ENCODE measurements at places on chromosomes 1 and 21. TPM values are rescaled to one million over a fixed set of nuclear protein-coding genes. Genes with fewer than 3 reads are reported as not detected.

DNA sequence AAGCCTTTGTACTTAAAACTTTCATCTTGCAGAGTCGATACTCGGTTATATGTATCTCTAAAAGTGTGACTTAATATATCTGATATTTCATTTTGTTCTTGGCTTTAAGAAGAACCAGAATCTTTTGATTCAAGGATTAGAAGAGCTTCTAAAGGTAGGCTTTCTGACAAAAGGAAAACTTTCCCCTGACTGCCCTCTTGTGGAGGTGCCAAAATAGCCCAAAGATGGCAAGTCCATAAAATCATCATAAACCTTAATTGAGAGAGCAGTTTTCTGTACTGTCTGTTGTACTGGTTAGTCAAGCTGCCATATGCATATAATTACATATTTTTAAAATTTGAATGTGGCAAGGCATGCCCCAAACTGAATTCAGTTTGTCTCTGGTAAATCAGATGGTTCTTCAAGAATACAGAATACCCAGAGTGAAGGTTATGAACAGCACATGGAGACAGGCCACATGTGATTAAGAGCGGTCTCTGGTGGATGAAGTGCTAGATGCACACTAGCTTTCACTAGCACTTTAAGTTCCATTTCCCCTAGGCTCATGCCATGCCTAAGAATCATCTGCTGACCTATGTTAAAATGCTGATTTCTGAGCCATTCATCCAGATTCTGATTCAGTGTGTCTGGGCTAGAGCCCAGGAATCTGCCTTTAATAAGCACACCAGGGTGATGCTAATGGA, 27.7 kb upstream of the ELAVL4 start:
- H3K27me3 ChIP-seq, result no peaks in the 10 kb centered on the region
- H3K4me1 ChIP-seq, result no peaks in the 10 kb centered on the region
- no peak for DNase-seq
- H3K27ac ChIP-seq, result no peak overlapping the region
- H3K36me3 ChIP-seq, result no peaks in the 10 kb centered on the region

DNA sequence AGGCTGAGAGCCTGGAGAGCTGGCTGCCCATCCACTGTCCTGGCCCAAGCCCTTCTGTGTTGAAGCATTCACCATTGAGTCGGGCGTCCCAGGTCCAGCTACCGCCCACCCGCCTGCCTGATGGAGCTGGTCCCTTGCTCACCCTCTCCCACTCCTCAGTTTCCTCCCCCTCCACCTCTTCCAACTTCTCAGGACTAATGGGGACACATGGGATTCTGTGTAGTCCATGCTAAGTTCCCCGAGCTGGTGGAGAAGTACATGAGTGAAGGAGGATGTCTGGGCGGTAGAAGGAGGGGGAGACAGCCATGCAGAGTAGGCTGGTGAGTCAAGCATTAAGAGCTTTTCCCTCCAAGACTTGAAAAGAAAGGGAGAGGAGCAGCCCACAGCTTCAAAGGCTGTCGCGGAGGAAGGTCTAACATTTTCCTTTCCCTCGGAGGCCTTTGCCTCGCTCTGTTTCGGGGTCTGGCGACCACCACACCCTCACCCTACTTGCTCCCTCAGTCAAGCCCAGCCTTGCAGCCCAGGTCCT, 561 bp downstream of the SLC26A9 start:
- H3K4me1 ChIP-seq, result no peaks in the 10 kb centered on the region
- no peaks in the 10 kb centered on the region for H3K36me3 ChIP-seq

GRCh38 chr1:11918799-11919519, 7.3 kb downstream of the KIAA2013 start:
- no peak for DNase-seq
- H3K27ac ChIP-seq, result no peak overlapping the region
- no peaks in the 10 kb centered on the region for H3K27me3 ChIP-seq
- no peak overlapping the region for H3K4me3 ChIP-seq
- H3K4me1 ChIP-seq, result peaks cover 16% of the 10 kb centered on the region

GRCh38 chr1:172630056-172630818, 28.7 kb upstream of the FASLG start:
- H3K27ac ChIP-seq, result peak overlapping the region; percentile 43
- peaks cover 13% of the 10 kb centered on the region for H3K27me3 ChIP-seq
- peaks cover 37% of the 10 kb centered on the region for H3K4me1 ChIP-seq
- no peak for DNase-seq

- H3K4me3 ChIP-seq, result peak overlapping the region; percentile 90
- DNase-seq, result peak; percentile 79
- H3K36me3 ChIP-seq, result no peaks in the 10 kb centered on the region
- H3K4me1 ChIP-seq, result peaks cover 18% of the 10 kb centered on the region
- H3K27ac ChIP-seq, result peak overlapping the region; percentile 92
These were observed 868 bp downstream of the ZBTB40 start for GRCh38 chr1:22452481-22452957.

DNA sequence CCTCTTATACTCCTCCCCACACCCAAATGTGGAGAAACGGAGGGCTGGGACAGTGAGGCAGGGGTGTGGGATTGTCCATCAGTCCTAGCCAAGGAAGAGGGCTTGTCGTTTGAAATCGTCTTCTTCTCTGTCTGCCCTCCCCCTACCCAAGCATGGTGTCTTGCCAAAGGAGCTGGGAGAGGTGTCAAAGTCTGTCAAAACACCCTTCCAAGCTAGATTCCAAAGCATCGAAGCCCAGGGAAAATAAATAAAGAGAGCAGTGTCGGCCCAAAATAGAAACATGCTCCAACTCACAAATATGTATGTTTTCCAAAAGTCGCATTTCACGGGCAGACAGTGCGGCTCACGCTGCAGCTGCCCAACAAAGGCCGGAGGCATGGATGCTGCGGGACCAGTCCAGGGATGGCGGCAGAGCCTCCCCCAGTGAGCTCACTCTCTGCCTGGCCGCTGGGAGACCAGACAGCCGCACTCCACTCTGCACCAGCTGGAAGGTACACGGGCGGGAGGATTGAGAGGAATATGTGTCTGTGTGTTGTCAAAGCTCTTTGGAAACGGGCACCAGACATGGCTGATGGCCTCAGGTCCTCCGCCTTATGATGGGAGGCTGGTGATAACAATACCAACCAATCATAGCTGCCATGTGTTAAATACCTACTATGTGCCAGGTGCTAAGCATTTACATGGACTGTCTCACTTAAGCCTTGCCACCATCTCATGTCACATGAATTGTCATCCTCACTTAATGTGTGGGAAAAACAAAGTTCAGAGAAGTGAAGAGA, 3.9 kb downstream of the DISP3 start:
- peaks cover 6% of the 10 kb centered on the region for H3K4me1 ChIP-seq
- H3K27me3 ChIP-seq, result peaks cover 26% of the 10 kb centered on the region
- H3K27ac ChIP-seq, result no peak overlapping the region

DNA sequence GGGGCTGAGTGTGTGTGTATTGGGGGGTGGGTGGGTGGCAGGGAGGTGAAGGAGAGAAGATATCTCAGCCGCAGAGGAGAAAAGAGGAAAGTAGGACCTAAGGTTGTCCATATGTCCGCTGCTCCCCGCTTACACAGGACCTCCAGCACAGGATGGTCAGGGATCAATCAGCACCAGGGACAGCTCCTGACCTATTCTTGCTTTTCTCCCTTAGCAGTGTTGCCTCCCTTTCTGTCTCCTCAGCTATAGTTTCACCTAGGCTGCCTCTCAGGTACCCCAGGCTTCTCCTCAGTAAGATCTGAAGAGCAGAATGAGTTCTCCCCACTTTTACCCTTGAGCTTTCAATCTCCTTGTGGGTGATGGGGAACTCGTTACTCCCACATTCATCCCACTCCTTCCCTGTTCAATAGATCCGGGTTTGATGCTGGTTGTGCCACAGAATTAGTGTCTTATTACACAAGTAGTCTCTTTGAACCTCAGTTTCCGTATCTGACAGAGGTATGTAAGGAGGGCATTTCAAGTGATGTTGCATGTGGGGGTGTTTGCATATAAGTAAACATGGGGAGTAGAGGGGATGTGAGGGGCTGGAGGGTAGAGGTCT, 1.4 kb upstream of the DPH2 start:
- H3K4me1 ChIP-seq, result peaks cover 15% of the 10 kb centered on the region
- peak; percentile 84 for DNase-seq
- peaks cover 22% of the 10 kb centered on the region for H3K36me3 ChIP-seq

GRCh38 chr1:116514708-116515525, 55.9 kb downstream of the CD58 start:
- peaks cover 64% of the 10 kb centered on the region for H3K4me1 ChIP-seq
- H3K4me3 ChIP-seq, result peak overlapping the region; percentile 76
- peak; percentile 92 for DNase-seq
- peaks cover 38% of the 10 kb centered on the region for H3K36me3 ChIP-seq
- no peaks in the 10 kb centered on the region for H3K27me3 ChIP-seq

DNA sequence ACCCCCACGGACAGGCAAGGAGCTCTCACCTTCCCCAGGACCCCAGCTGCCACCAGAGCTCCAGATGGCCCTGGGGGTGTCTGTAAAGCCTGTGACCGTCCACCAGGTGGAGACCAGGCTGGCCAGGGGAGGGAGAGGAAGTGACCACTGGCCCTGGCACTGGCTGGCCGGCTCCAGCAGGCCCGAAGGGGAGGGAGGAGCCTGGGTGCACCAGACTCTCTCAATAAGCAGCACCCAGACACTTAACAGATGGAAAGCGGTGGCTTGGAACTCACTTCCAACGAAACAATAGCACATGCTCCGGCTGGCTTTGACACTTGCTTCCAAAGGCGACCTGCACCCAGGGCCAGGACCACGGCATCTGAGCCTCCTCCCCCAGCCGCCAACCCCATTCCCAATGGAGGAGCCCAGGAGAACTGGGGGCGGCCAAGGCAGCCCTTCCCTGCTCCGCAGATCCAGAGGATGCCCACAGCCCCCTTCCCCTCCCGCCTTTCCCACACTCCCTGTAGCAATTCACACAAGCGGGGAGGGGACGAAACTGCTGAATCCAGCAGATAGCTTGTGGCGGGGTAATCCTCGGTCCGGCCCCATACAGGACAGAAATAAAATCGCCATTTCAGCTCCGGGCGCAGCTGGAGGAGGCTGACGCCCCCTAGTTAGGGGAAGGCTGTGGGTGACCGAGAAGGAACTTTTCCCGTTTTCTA, 742 bp upstream of the PDE9A start:
- peaks cover 12% of the 10 kb centered on the region for H3K4me1 ChIP-seq
- H3K4me3 ChIP-seq, result peak overlapping the region; percentile 79
- H3K36me3 ChIP-seq, result no peaks in the 10 kb centered on the region
- peaks cover 32% of the 10 kb centered on the region for H3K27me3 ChIP-seq
- H3K27ac ChIP-seq, result peak overlapping the region; percentile 77

DNA sequence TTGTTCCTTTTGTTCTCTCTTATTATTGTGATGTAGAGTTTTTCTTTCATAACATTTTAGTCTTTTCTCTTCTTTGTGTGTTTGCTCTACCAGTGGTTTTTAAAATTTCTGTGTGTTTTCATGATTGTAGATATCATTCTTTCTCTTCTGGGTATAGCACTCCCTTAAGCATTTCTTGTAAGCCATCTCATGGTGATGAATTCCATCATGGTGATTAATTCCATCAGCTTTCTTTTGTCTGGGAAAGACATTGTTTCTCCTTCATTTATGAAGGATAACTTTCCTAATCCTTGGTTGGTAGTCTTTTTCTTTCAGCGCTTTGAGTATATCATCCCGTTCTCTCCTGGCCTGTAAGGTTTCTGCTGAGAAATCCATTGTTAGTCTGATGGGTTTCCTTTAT, 22.7 kb downstream of the CD55 start:
- H3K4me3 ChIP-seq, result peak overlapping the region; percentile 28
- no peaks in the 10 kb centered on the region for H3K27me3 ChIP-seq
- no peak for DNase-seq
- H3K27ac ChIP-seq, result peak overlapping the region; percentile 31

DNA sequence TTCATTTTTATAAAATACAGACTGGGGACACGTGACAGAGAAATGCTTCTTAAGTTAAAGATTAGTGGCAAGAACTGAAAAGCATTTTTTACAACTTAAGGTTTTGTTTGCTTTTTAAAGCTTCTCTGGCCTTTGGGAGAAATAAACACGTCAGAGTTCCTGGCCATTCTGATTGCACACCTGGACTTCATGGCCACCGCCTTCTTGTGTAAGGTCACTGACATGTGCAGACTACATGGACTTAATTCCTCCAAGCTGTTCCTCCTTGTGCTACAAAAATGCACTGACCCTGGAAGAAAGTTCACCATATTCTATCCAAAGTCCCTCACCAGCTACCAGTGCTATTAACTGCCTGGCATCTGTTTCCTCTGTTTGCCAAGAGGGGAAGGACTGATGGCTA, 56.1 kb downstream of the GADD45A start:
- H3K36me3 ChIP-seq, result no peaks in the 10 kb centered on the region
- peaks cover 13% of the 10 kb centered on the region for H3K27me3 ChIP-seq
- H3K27ac ChIP-seq, result no peak overlapping the region
- no peak for DNase-seq
- H3K4me3 ChIP-seq, result no peak overlapping the region

- no peaks in the 10 kb centered on the region for H3K36me3 ChIP-seq
- H3K4me3 ChIP-seq, result no peak overlapping the region
- H3K4me1 ChIP-seq, result no peaks in the 10 kb centered on the region
- H3K27me3 ChIP-seq, result peaks cover 12% of the 10 kb centered on the region
- H3K27ac ChIP-seq, result no peak overlapping the region
- no peak for DNase-seq
These were observed 9.8 kb downstream of the EDN2 start for GRCh38 chr1:41474490-41475271.

DNA sequence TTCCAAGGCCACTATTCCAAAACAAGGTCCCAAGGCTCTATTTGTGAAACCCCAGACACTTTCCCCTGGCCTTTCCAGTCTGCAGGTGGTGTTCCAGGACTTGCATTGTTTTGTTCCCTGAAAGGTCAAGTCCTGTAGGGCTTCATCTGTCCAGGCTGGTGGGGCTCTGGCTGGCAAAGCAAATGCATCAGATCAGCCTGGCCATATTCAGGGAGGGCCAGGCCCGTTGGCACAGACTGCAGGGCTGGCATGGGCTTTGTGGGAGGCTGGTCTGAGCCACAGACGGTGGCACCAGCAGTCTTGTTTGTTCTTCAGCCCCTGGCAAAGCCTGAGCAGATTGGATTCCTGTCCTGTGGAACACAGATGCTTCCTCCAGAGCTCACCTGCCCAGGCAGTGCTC, 93.0 kb downstream of the SPATA46 start:
- no peak for DNase-seq
- H3K4me3 ChIP-seq, result no peak overlapping the region
- H3K4me1 ChIP-seq, result no peaks in the 10 kb centered on the region
- no peaks in the 10 kb centered on the region for H3K36me3 ChIP-seq
- peaks cover 24% of the 10 kb centered on the region for H3K27me3 ChIP-seq

DNA sequence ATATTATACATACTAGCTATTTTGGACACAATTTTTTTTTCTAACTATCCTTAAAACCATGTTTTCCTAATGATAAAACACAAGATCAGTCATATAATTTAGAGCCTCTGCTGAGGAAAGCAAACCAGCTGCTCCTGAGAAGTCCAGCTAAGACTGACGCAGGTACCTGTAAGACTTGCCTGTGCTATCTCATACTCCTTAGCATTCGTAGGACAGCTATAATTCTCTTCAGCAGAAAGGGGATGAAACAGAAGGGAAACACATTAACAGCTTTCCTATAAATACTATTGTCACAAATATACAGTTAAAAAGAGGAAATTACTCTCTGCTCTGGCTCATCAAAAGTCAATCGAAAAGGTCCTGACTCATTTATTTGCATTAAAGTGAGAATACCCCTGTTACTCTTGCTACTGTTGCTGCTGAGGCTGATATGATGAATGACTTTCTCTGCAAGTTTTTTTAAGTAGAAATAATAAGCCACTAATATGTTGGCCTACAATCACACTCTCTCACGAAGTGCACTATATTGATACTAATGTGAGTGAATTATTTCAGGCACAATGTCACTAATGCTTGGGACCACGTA, 757.1 kb downstream of the KCNT2 start:
- no peaks in the 10 kb centered on the region for H3K36me3 ChIP-seq
- no peak for DNase-seq
- no peak overlapping the region for H3K27ac ChIP-seq
- H3K4me3 ChIP-seq, result no peak overlapping the region
- H3K4me1 ChIP-seq, result no peaks in the 10 kb centered on the region

FMOD gene
- 1.9 TPM for total RNA-seq

GCLM gene
- 20.9 TPM for total RNA-seq

RALGPS2 gene
- total RNA-seq, result 2.0 TPM

DIO1 gene
- total RNA-seq, result not detected

AMPD1 gene
- total RNA-seq, result not detected

Data from activated CD4-positive, alpha-beta T cell treated with anti-CD3 and anti-CD28 coated beads, Interleukin-2, amount 10 ng/mL, durations not matched to agents 24 days and 14 days (primary cell).